Bone marrow (tissue), 2 donors: ENCODE measurements at places on chromosomes 11 and 22.
A peak's percentile ranks its signal among the peaks of the same experiment; 100 is the strongest.

- no peak for DNase-seq
Measured at GRCh38 chr11:91104237-91104636, 881.4 kb upstream of the CHORDC1 start.

- DNase-seq = no peak
Measured at GRCh38 chr11:73141031-73141308, 1.1 kb downstream of the FCHSD2 start.

- DNase-seq = no peak
Measured at GRCh38 chr22:40334060-40334459, 12.2 kb upstream of the ADSL start.

DNA sequence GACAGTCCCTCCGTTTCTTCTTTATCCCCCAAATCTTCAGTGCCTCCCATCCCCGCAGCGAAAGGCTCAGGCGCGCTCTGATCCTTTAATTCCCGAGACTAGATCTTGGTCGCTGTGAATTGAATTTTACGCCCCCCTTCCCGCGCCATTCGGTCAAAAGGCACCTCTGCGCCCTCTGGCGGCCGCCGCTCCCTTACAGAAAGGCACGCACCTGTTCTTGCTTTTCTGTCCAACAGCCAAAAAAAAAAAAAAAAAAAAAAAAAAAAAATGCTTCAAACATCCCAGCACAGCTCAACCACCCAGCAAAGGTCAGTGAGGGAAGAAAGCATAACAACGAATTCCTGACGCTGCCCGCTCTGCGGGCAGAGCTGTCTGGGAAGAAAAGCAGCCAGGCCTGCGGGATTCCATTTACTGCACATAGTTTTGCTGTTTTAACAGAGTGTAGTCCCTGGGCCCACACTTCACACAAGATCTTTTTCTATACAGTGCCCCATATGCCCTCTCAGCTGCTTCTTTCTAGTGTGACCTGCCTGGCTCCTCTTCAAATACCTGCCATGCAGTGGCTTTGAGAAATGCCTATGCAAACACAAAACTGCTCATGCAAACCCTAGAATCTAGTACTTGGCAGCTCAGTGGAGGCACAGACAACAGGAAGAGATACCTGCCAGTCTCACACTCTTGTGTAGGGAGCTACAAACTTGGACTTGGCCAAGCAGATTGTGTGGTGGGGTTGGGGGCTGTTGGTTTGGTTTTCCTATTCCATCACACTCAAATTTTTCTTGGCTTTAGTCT, 1.3 kb upstream of the ESAM start:
- peak; percentile 35 for DNase-seq

DNA sequence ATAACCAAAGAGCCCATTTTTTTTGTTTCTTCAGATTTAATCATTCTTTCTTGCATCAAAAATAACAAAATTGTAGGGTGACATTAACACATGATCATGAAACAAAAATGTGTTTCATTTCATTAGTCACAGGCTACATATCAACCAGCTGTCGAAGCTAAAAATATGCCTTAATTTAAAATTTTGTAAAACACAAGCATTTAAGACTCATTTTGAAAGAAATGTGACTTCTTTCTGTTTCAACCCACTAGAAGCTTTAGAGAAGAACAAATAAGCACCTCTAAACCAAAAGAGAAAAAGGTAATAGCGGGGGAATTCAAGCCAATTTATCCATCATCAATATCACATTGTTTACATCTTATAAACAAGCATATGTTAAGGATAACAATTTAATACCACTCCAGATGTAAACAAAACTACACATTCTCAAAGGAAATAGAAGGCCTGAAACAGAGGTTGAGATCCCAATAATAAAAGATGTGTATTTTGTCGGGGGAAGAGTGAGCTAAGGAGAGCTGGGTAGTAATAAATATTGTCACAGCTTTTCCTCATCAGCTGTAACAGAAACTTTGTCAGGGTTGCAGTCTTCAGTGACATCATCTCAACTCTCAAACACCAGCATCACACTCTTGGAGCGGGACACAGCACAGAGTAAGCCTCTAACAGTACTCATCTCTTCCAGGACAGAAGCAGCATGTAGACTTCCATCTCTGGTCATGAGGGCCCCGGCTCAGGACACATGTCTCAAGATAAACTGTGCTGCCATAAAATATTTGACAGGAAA, 42.0 kb downstream of the ALG9 start:
- DNase-seq = no peak

DNA sequence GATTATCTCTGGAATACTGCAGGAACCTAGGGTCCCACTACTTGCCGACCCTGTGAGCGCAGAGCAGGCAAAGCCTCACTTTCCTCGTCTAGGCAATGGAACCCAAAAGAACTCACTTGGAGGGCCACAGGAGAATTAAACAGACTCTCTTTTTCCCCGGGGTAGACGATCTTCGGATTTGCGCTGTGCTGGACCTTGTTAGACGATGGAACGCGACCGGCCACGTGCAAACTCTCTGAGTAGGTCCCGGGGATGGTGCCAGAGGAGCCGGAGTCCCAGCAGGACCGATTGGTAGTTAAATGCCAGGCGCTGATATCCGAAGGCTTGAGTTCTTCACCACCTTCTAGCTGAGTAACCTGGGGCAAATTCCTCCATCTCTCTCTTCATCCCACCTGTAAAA, 1.0 kb upstream of the SLC1A2 start:
- DNase-seq = no peak

DNA sequence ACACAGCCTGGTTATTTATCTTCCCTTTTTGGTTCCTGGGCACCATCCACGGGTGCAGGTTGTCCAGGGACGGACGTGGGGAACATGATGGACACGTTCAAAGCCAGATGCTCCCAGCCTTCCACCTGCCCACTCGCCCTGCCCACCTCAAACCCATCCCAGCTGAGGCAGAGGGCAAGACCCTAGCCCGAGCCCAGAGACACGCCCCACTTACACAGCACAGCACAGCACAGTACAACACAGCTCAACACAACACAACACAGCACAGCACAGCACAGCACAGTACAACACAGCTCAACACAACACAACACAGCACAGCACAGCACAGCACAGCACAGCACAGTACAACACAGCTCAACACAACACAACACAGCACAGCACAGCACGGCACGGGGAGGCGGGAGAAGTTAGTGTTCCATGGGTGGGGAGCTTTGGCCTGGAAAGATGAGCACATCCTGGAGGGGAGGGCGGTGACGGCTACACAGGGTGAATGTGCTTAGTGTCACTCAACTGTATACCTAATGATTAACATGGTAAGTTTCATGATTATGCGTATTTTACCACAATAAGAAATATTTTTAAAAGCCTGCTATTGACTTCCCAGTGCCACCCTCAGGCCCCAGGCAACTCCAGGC, 1507.5 kb downstream of the BRD1 start:
- no peak for DNase-seq

- no peak for DNase-seq
Measured at GRCh38 chr11:134691295-134691873, 279.3 kb upstream of the B3GAT1 start.

DNA sequence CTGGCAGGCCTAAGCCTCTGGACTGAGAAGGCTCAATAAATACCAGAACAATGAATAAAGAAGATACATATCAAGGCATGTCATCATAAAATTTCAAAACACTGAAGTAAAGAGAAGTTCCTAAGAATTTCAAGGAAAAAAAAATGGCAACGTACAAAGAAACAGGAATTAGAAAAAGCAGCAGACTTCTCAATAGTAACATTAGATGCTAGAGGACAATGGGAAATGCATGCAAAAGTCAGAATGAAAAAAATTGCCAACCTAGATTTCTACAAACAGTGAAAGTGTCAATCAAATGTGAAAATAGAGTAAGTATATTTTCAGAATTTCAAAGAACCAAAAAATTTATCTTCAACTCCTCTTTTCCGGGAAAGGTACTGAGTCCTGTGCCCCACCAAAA, 125.0 kb downstream of the KCNC1 start:
- DNase-seq = no peak

GRCh38 chr22:36918586-36919284, 5.3 kb downstream of the CSF2RB start:
- no peak for DNase-seq

DNA sequence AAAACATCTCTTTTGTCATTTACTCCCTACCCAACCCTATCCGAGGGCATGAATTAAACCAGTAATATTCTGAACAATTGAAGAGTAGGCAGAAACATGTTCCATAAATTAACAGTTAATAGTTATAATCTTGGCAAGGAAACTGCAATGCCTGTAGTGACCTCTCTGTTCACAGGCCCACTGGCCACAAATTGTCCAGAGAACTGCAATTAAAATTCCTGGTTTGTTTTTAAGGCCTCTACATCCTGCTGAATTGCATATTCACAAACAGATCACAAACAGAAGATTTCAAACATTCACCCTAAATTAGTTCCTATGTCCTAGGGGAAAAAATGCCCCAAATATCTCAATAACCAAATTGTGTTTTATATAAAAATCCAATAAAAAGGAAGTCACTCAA, 143.2 kb upstream of the TRPC6 start:
- DNase-seq = no peak

DNA sequence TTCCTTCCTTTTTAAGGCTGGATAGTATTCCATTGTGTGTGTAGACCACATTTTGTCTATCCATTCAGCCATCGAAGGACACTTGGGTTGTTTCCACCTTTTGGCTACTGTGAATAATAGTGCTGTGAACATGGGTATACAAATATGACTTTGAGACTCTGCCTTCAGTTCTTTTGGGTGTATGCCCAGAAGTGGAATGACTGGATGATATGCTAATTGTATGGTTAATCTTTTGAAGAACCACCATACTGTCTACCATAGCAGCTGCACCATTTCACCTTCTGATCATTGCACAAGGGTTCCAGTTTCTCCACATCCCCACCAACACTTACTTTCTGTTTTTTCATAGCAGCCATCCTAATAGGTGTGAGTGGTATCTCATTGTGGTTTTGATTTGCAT, 30.3 kb downstream of the SGSM1 start:
- DNase-seq = no peak

DNA sequence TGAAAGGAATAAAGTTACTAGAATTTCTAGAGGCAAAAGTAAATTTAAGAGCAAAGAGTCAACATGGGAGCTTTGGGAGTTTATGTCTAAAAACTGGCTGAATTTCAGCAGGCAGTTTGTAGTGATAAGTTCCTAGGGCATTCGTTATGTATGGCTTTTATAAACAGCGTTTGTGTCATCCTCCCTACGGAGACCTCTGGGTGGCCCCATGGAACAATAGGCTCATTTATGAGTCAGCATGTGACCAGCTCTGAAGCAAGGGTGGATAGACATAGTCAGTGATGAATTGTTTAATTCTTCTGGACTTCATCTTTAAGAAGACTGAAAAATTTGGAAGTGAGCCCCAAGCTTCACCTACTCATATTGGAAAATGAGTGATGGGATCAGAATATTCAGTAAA, 37.1 kb downstream of the SVIP start:
- DNase-seq = peak; percentile 17

DNA sequence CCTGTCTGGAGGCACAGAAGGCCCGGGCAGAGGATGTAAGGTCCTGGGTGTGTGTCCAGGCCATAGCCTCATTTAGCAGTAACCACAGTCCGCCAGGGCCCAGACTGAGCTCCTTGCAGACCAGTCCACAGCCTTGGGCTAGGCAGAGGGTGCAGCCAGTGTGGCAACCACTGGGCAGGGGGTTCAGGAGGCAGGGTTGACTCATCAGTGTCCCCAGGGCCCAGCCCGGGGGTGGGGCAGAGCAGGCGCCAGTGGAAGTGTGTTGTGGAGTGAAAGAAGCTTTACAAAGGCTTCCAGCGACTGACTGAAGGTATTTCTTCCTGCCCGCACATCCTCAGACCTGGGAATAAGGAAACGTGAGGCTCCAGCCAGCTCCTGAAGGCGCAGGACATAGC, 27.7 kb upstream of the WNT11 start:
- no peak for DNase-seq

DNA sequence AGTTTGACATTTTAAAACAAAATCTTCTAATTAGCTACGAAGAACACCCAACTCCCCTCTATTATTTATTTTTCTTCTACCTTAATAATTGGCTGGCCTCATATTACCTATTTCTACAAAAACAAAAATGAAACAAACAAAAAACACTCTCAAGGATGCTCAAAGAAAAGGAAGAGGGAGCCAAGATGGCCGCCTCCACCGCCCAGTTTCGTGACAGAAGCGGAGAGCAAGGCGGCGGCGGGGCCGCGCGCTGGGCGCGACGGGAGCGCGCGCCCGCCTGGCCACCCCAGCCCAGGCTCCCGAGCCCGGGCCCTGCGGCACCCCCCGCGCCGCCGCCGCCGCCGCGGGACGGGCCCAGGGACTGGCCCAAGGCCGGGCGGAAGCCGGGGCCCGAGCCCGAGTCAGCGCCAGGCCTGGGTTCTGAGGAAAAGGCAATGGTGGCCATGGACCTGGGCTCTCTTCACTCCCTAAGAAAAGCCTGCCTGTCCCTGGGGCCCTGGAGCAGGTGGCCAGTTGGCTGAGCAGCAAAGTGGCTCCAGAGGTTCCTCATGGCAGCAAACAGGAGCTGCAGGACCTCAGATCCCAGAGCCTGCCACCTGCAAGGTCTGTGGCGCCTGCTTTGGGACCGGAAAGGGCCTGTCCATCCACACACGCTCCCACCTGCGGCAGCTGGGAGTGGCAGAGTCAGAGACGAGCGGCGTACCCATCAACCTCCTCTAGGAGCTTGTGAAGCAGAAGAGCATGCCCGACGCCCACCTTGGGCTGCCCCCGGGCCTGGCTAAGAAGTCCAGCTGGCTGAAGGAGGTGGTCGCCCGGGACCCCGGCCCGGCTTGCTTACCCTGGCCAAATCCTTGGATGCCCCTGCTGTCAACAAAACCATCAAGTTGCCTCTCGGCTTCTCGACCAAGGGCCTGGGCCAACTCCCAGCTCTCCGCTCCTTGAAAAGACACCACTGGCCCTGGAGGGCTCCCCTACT, 543.2 kb upstream of the CCDC179 start:
- no peak for DNase-seq

- no peak for DNase-seq
Measured at GRCh38 chr11:82869657-82870056, 30.6 kb downstream of the PRCP start.

DNA sequence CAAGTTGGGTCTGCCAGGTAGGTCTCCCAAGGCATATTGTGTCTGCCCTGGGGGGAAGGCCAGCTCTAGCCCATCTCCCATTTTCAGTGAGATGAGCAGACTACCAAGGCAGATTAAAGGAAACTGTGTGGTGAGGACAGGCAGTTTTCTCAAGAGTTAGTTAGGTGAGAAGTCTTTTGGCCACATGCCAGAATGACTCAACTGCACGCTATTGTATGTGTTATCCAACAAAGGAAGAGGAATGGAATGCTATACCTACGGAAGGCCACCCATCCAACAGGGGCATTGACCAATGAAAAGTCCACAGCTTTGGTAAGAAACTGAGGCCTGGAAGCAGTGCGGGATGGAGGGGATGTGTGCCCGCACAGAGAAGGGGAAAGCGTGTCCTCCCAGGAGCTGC, 941.7 kb downstream of the NTM start:
- no peak for DNase-seq

- DNase-seq = no peak
Measured at GRCh38 chr11:9462172-9462799, 1.5 kb downstream of the ZNF143 start.

DNA sequence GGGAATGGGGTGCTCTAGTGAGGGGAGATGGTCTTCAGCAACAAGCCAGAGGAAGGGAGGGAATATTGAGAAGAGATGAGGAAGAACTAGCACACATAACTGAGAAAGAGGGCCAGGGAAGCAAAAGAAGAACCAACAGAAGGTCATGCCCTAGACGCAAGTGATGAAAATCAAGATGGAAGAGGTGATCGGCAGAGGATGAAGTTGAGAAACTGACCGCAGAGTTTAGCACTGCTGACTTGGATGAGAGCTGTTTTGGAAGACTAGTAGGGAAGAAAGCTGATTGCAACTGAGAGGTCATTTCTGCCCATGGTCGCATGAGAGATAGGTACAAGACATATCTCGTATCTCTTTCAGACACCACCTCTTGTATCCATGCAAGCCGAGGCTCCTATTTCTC, 2.9 kb downstream of the SPINDOC start:
- no peak for DNase-seq
